ENCODE measurements at places on chromosomes 2 and 18.

GRCh38 chr18:11002796-11003195 lies 146.6 kb downstream of the PIEZO2 start:
- no peak for DNase-seq

GRCh38 chr2:150167711-150168110 lies 319.8 kb downstream of the RND3 start:
- no peak for DNase-seq

- no peak for DNase-seq
Observed at GRCh38 chr2:236706288-236706687, 136.7 kb downstream of the ACKR3 start.

GRCh38 chr2:219251656-219252055 lies 1.4 kb upstream of the TUBA4B start:
- no peak for DNase-seq

DNA sequence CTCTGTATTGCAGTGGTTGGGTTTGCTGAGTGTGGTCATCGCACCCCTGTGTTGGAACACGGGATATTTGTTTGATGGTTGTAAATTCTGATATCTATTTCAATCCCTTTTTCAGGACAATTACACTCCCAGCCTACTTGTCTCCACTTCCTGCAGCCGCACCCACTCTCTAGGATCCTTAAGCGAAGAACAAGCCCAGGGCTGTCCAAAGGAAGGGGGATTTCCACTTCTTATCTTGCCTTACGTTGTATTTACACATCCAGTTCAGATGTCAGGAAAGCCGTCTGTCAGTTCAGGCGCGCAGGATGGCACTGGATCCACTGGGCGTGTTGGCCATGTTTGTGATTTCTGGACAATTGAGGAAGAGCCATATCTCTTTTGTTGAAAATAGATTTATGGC lies 834.5 kb upstream of the SALL3 start:
- no peak for DNase-seq

DNA sequence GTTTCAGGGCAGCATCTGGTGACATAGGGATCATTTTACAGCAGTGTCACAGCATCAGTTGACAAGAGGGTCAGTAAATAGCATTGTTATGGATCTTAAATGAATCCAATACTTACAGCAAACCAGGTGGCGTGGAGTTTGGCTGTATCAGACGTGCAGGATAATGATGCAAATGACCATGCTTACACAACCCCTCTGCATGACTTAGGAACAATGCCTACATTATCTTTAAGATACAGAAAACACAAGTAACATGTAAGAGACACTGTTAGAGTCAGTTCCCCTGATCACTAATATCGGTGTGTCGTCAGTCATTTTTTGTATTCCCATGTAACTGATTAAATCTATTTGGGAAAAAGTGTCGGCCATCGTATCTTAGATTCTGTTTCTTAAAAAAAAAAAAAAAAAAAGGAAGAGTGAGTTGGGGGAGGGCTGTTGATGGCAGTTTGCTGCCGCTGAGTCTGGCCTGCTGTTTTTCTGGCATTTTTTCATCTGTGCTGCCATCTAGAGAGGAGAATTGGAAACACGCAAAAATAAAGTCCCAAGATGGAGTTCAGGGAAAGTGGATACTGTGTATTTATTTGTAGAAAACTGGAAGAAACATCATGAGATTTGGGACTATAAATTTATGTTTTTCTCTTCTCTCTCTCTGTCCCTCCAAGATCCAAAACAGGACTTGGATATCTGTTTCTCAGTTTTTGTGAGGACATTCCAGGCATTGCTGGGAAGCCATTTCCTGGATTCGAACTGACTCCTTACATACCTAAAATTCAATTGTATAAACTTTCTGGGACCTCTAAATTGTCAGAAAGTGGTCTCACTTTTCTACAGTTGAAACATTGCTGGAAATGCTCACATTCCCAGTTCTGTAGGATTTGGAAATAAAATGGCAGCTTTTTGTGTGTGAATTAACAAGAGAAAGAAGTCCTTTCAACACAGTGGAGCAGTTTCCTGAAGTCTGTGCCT lies 60.3 kb upstream of the AGPS start:
- no peak for DNase-seq

DNA sequence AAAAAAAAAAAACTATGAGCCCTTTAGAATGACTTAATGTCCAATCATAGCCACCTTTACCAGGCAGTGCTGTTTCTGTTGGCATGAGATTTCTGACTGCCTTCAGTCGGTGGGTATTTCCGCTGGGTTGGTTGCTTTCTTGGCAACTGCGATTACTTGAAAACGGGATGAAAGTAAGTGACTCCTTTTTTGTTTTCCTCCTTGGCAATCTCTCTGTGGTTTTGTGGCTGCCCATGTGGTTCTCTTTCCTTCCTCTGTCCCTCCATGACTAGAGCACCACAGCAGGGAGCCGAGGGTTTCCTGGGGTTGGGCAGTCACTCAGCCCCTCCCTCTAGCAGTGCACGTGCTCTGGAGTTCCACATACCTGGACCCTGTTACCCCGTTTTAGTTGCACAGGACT lies 112.1 kb downstream of the KLHL29 start:
- peak; percentile 45 for DNase-seq

GRCh38 chr2:19651466-19651865 lies 250.3 kb downstream of the TTC32 start:
- no peak for DNase-seq

GRCh38 chr18:72160510-72161445 lies 383.4 kb downstream of the CBLN2 start:
- DNase-seq, result no peak

All from breast epithelium (tissue), 4 donors.